ENCODE measurements at places on chromosomes 5 and 9. TPM values are rescaled to one million over a fixed set of nuclear protein-coding genes. Genes with fewer than 3 reads are reported as not detected.

- no peak for DNase-seq
These were observed 125.1 kb downstream of the PDE4D start for GRCh38 chr5:59768152-59769040.

DNA sequence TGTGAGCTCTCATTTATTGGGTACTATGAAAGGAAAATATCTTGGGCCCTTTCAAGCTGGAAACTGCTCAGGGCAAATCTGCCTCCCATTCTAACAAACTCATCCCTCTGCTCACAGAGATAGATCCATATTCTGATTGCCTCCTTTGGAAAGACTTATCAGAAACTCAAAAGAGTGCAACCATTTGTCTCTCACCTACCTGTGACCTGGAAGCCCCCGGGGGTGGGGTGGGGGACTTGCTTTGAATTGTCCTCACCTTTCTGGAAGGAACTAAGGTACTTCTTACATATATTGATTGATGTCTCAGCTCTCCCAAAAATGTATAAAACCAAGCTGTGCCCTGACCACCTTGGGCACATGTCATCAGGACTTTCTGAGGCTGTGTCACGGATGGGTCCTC, 125.3 kb downstream of the ATP10B start:
- no peak for DNase-seq

DNA sequence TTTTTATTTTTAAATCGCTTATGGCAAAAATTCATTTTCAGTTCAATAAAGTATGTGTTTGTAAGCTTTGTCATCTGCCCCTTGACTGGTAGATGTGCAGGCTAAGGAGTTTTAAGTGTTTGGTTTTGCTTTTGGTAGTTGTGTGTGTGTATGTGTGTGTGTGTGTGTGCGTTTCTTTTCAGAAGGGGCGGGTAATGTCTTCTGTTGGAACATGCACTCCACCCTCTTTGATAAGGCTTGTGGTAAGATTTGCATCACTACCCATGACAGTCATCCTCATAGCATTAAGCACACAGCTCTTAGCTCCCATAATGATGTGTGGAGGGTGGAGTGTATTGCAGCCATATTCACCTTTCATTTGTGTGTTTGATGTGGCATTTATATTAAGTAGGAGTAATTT, 92.1 kb upstream of the FSD1L start:
- DNase-seq, result no peak

GRCh38 chr5:127615916-127616315, 33.0 kb upstream of the CTXN3 start:
- DNase-seq, result no peak

Gene BTNL8
- not detected for total RNA-seq

- DNase-seq, result no peak
These were observed 9.2 kb upstream of the ZNF354A start for GRCh38 chr5:178739452-178740180.

Gene PKD2L2
- not detected for total RNA-seq

DNA sequence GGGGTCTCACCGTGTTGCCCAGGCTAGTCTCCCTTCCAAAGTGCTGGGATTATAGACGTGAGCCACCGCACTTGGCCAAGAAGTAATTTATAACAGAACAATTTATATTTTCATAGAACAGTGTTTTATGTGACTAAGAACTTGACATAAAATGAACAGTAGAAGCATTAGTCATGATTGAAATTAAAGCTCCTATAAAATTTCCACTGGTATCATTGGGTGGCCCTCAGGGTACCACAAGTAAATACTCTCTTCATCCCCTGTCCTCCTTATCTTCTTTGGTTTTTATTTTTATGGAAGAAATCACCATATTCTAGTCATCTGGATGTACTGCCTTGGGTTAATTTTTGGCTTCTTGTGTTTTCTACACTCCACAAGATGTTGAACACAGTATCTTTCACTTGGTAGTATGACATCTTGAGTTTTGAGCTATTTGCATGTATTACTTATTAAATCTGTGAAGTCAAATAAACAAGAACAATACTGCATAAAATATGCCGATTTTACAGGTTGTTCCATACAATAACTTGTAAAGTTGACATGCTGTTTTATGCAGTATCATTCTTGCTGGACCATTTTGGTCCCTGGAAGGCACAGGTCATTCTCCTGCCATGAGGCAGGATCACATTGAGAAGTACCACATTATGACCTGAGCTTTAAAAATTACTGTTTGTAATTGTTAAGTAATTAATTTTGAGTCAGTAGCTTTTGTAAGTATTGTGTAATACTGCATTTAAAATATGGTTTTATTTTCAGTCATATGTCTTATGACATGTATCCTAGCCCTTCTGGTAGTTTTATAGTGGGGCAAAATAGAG, 24.4 kb downstream of the LMNB1 start:
- no peak for DNase-seq

Gene MEGF10
- 0.74 TPM for total RNA-seq

DNA sequence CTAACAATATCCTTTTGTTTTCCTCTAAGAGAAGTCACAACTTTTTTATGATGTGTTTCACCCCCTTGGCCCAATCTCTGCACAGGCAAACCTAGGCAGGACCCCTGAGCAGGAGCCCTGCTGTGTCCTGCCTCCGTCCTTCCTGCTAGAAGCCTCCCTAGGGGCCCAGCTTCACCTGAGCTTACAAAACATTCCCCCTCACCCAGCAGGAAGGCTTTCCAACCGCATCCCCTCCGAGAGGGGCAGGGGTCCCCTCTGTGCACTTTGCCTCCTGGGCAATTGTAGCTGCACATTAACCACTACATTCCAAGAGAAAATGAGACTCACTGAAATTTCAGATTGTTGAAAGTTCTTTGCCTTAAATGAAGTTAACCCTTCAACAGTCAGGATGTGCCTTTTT, 176.2 kb downstream of the IRX2 start:
- DNase-seq, result no peak

Gene NPR3
- 14.7 TPM for total RNA-seq

Gene UBAP2
- 24.6 TPM for total RNA-seq

DNA sequence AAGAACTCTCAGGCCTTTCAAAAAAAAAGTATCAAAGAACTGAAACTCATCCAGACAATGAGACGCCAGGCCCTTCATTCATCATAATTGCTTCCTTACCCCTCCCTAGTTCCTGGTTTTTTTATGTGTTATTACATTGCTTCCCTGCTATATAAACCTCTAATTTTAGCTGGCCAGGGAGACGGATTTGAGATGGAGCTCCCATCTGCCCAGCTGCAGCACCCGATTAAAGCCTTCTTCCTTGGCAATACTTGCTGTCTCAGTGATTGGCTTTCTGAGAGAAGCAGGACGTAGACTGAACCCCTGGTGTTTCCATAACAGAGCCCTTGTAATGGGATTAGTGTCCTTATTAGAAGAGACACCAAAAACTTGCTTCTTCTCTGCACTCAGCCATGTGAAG, 62.4 kb downstream of the BARX1 start:
- no peak for DNase-seq

DNA sequence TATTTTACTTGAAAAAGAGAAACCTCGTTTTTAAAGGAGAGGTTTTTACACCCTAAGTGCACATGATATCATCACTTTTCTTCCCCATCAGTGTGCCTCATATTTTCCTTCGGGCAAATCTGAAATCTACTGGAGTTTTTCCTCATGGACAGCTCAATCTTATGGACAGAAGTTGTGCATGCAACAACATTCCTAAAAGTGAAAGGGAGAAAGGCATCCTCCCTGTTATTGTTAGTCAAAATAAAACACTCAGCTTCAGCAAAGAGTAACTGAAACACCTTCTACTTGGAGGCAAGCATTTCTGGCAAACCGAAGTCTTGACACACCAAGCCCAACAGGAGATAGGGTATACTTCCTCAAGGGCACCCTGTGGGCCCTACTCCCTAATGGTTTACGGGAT, 217.9 kb downstream of the BNC2 start:
- DNase-seq, result no peak

Gene MYMK
- total RNA-seq, result not detected

DNA sequence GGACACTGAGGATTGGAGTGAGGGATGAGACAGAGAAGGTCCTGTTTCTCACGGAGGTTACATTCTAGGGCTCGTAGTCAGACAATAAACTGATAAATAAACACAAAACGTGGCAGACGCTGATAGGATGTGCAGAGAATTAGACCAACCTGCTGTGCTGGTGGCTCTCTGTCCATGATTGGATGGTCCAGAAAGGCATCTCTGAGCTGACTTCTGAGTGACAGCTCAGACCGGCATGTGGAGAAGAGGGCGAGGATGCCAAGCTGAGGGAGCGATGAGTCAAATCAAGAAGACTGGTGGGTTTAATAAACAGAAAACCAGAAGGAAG, 132.3 kb upstream of the TAF11L2 start:
- DNase-seq, result no peak

Gene DAB2IP
- total RNA-seq, result 38.8 TPM

DNA sequence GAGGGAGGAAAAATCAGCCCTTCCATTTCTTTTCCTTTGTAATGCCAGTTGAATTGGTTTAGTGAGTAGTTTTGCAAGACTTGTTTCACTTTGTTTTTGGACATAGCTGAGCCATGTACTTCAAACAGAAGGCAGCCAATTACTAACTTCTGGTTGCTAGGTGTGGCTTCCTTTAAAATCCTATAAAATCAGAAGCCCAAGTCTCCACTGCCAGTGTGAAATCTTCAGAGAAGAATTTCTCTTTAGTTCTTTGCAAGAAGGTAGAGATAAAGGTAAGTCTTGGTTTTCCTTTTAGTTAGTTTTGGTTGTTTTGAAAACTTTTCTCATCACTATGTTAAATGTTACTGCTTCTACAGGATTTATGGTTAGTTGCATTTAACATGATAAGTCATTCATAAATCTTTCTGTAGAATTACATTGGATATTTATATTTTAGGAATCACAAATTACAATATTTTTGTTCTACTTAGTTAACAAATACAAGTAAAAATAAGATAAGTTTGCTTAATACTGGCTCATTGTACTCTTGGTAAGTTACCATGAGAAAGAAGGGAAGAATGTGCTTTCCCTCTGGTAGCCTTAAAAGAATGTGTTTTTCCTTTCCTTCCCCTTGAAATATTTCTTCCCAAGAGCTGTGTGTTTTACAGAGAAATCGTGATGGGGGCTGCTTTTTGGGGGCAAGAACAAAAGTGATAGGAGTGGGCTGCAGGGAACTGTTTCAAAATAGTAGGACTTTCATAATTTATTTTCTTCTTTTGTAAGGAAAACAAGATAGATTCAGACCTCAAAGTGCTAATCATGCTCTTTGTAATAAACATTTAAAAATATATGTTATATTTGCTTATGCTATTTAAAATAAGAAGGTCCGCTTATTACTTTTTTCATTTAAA, at the start of gene ANXA1:
Gene ANXA1, plus strand, starts transcription at position 213 of the 890 bp plus-strand sequence. CDS start 6,671 bp downstream, outside the sequence.
- no peak for DNase-seq

Gene TBC1D13
- 11.0 TPM for total RNA-seq

DNA sequence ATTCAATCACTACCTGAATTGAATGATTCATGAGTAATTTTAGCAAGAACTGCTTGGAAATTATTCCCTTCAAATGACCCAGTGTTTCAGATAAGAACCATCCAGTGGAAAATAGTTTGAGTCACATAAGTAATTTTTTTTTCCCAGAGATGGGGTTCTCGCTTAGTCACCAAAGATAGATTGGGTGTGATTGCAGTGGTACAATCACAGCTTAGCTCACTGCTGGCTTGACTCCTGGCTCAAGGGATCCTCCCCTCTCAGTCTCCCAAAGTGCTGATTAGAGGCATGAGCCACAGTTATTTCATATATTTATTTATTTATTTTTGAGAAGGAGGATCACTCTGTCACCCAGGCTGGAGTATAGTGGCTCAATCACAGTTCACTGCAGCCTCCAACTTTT, 574.5 kb upstream of the ARRDC3 start:
- DNase-seq, result no peak

- DNase-seq, result peak; percentile 52
These were observed 161.8 kb downstream of the MED10 start for GRCh38 chr5:6216471-6217075.

Gene GFI1B
- not detected for total RNA-seq

Gene ORM2
- not detected for total RNA-seq

DNA sequence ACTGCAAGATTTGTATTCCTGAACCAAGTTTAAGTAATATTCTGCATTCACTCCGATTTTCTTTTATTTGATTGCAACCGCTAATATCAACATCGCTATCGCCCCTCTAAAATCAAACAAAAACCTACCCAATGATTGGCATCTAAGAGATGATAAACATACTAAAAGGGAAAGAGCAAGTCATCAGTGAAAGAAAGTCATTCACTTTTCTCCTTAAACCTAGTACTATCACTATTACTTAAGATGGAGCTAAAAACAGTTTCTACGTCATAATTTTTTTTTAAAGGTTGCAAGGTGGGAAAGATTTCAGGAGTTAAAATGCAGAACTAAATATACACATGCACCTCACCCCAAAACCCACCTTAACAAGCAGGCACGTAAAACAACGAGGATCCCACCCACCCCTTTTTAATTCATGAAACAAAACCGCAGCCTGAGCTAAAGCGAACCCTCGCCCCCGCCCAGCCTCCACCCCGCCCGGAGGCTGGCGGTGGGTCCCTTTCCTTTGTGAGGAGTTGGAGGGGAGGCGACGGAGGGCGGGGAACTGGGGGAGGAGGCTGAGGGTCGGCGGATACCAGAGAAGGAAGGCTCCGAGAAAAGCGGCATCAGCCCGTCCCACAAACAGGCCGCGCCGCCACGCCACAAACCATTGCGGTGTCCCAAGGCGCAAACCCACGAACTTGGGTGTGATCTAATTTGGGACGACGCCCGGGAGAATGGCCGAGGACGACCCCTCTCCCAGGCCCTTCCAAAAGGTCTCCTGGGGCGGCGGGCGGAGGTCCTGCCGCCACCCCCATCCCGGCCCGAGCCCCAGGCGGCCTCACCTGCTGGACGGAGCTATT, 861 bp downstream of the UBQLN1 start:
- no peak for DNase-seq

Gene PHF24
- 0.25 TPM for total RNA-seq

DNA sequence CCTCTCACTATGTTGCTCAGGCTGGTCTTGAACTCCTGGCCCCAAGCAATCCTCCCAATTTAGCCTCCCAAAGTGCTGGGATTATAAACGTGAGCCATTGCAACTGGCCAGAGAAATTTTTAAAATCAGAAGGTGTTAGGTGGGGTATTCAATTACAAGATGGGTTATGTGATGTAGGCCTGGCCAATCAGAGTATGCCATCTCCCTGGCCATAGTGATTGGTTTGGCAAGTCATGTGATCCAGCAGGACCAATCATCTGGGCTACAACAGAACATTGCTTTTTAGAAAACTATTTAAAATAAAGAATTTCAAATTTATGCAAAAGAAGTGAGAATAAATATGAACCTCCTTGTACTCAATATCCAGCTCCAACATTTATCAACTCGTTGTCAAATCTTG, 22.4 kb downstream of the NMRK1 start:
- DNase-seq, result no peak

GRCh38 chr5:81778642-81779041, 27.7 kb upstream of the SSBP2 start:
- DNase-seq, result no peak

Gene TTF1
- total RNA-seq, result 4.9 TPM

- no peak for DNase-seq
These were observed 7.8 kb upstream of the PURA start for GRCh38 chr5:140106101-140106500.

GRCh38 chr5:113723021-113723420, 209.5 kb downstream of the YTHDC2 start:
- no peak for DNase-seq

Gene SLC1A1
- total RNA-seq, result 1.5 TPM
